ENCODE measurements at places on chromosomes 7 and 10. TPM values are rescaled to one million over a fixed set of nuclear protein-coding genes. Genes with fewer than 3 reads are reported as not detected.

GRCh38 chr7:96346293-96346953 lies 24.5 kb upstream of the SLC25A13 start:
- H3K4me1 ChIP-seq, result peaks cover 2% of the 10 kb centered on the region
- no peak overlapping the region for H3K27ac ChIP-seq
- H3K36me3 ChIP-seq, result no peaks in the 10 kb centered on the region
- H3K4me3 ChIP-seq, result no peak overlapping the region
- H3K27me3 ChIP-seq, result no peaks in the 10 kb centered on the region
- DNase-seq, result no peak

DNA sequence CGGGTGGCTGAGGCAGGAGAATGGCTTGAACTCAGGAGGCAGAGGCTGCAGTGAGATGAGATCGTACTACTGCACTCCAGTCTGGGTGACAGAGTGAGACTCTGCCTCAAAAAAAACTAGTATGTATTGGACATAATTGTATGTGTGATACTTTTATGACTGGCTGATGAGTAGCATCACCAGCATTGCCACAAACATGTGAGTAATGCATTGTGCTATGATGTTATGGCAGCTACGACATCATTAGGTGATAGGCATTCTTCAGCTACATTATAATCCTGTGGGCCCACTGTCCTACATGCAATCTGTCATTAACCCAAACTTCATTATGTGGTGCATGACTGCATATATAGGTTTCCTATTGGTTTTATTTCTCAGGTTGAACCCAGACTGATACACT lies 352.4 kb downstream of the GALNT17 start:
- H3K27ac ChIP-seq, result no peak overlapping the region
- H3K36me3 ChIP-seq, result peaks cover 37% of the 10 kb centered on the region
- no peak for DNase-seq
- H3K27me3 ChIP-seq, result no peaks in the 10 kb centered on the region

DNA sequence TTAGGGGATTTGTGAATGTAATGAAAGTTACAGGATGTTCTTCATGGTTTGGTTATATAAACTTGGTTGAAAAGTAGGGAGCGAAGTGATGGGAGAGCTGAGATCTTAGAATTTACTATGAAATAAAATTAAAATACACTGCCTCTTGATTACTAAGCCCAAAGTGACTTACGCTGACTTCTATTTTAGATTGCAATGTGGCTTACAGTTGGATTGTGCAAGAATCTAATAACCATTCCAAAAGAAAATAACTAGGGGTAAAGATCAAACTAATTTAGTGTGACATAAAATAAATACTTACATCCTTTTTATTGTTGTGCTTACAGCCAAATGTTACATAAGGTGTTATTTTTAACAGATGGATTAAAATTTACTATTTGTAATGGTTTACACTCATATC lies 15.3 kb downstream of the WNT16 start:
- no peak for DNase-seq
- no peaks in the 10 kb centered on the region for H3K27me3 ChIP-seq
- H3K4me3 ChIP-seq, result no peak overlapping the region

DNA sequence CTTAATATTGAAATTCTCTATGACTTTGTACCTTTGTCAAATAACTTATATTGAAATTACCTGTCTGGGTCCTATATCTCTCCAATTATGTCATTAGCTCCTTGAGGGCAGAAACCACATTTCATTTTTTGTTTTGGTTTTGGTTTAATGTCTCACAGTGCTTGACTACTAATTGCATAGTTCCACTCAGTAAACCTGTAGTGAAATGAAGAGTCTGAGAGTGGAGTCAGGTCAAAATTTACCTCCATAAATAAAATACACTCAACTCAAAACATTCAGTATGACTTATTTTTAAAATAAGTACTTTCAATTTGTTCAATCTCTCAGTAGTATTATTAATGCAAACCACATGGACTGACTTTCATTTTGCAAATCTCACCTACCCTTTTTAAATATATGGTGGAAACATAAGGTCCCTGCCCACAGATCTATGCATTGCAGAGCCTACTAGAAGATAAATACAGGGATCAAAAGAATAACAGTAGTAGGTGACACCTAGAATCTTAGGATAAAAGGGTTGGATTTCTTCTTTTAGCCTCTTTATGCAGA lies 32.5 kb downstream of the PDE1C start:
- no peaks in the 10 kb centered on the region for H3K36me3 ChIP-seq
- no peak overlapping the region for H3K4me3 ChIP-seq
- DNase-seq, result no peak
- peaks cover 5% of the 10 kb centered on the region for H3K4me1 ChIP-seq

DNA sequence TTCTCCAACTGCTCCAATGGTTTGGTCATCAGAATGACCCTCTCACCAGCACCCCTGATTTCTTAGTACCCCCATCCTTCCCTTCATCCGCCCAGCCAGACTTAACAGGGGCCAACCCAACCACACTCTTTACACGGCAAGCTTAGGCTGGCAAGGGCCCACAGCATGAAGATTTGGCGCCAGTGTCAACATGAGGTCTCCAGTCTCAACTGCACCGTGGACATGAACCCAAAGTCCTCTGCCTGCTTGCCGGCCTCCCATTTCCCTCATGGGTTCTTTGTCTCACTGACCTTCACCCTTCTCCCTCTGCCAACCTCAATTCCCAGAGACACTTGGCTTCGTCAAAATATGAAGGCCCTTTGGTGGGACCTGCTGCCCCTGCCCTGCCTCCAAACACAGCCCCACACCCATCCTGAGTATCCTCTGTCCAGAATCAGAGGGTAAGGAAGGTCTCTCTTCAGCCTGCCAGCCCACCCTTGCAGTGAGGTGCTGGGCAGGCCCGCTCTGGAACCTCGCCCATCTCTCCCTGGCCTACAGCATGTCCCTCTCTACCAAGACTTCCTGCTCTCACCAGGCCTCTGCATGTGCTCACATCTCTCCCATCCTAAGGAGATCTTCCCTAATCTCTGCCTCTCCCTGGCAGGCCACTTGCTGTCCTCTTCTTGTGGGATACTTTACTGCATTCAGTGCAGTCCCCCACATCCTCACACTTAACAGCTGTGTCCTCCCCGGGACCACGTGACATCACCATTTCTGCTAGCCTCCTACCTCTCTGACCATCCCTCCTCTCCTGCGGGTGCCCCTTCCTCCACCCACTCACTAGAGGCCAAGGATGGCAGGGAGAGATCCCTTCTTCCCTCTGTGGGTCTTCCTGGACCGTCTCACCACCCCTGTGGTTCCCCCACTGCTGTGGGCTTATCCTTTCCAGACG lies 91.7 kb upstream of the ZMIZ1 start:
- no peaks in the 10 kb centered on the region for H3K27me3 ChIP-seq
- peaks cover 18% of the 10 kb centered on the region for H3K4me1 ChIP-seq
- no peaks in the 10 kb centered on the region for H3K36me3 ChIP-seq
- DNase-seq, result no peak

GRCh38 chr7:66507764-66508296 lies 120.9 kb upstream of the KCTD7 start:
- no peak for DNase-seq
- H3K4me1 ChIP-seq, result no peaks in the 10 kb centered on the region
- H3K4me3 ChIP-seq, result no peak overlapping the region
- H3K36me3 ChIP-seq, result no peaks in the 10 kb centered on the region
- H3K27ac ChIP-seq, result no peak overlapping the region

GRCh38 chr10:62626817-62627216 lies 177.7 kb upstream of the ADO start:
- no peak overlapping the region for H3K4me3 ChIP-seq
- no peaks in the 10 kb centered on the region for H3K36me3 ChIP-seq
- H3K27me3 ChIP-seq, result no peaks in the 10 kb centered on the region
- no peak overlapping the region for H3K27ac ChIP-seq

- H3K4me3 ChIP-seq, result no peak overlapping the region
- no peaks in the 10 kb centered on the region for H3K27me3 ChIP-seq
- H3K36me3 ChIP-seq, result no peaks in the 10 kb centered on the region
Observed at GRCh38 chr7:40923626-40924025, 779.3 kb downstream of the INHBA start.

DNA sequence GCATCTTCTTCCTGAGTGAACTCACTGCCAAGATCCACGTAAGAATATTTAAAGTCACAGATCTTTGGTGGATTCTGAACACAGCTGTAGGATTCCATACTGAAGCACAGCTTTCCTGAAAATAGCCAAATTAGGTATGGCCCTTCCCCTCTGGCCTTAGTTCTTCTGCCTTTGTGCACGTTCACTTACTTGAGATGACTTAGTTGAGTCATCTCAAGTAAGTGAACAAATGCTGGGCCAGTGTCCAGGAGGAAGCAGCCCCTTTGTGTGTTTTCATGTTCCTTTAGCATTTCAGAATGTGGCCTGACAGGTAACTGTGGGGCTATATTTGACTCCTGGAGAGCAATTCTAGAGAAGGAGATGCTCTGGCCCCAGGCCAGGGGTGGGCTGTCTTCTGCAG lies 51.5 kb downstream of the CCNY start:
- peak overlapping the region; percentile 9 for H3K4me3 ChIP-seq
- DNase-seq, result no peak
- H3K27me3 ChIP-seq, result no peaks in the 10 kb centered on the region
- peaks cover 5% of the 10 kb centered on the region for H3K4me1 ChIP-seq
- H3K36me3 ChIP-seq, result no peaks in the 10 kb centered on the region

GRCh38 chr7:28174901-28175661 lies 5.5 kb downstream of the JAZF1 start:
- peaks cover 30% of the 10 kb centered on the region for H3K4me1 ChIP-seq
- no peak for DNase-seq
- no peaks in the 10 kb centered on the region for H3K27me3 ChIP-seq
- no peak overlapping the region for H3K27ac ChIP-seq

- H3K36me3 ChIP-seq, result no peaks in the 10 kb centered on the region
- H3K27me3 ChIP-seq, result no peaks in the 10 kb centered on the region
- no peak overlapping the region for H3K27ac ChIP-seq
- DNase-seq, result no peak
- no peaks in the 10 kb centered on the region for H3K4me1 ChIP-seq
Observed at GRCh38 chr10:24086296-24087086, 122.4 kb upstream of the KIAA1217 start.

DNA sequence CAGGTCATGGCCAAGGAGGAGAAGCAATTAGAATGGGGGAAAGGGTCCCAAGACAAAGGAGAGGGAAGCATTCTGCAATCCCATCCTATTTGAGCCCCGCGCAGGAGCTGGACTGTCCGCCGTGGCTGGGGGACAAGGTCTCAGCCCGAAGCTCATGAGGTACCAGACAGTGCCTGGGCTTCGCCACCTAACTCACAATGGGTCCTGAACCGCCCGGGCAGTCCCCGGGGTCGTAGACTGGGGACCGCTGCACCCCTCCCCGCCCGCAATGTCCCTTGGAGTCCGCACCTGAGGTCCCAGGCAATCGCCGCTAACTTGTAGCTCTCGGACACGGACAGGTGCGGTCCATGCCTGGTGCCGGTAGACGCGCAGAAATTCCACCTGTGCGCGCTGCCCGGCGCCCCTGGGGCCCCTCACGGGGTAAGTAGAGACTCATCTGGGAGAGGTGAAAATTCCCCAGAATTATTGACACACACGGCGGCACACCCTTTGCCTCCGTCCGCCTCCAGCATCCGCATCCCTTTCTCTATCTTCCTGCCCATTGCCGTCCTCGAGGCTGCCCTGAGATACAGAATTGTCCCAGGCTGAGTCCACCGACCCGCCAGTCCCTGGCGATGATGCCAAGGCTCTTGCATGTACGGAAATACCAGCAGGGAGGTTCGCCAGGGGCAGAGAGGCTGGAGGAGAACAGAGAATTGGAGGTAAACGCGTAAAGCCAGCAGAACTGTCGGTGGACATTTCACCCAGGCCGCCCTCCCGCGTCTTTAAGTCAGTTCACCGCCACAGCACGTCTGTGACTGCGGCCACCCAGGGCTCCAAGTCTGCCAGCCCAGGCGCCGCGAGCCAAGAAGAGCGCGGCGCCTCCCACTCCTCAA lies 1.8 kb downstream of the CHRM2 start:
- H3K27me3 ChIP-seq, result peaks cover 86% of the 10 kb centered on the region
- no peak overlapping the region for H3K27ac ChIP-seq
- H3K4me1 ChIP-seq, result peaks cover 7% of the 10 kb centered on the region
- no peaks in the 10 kb centered on the region for H3K36me3 ChIP-seq

DNA sequence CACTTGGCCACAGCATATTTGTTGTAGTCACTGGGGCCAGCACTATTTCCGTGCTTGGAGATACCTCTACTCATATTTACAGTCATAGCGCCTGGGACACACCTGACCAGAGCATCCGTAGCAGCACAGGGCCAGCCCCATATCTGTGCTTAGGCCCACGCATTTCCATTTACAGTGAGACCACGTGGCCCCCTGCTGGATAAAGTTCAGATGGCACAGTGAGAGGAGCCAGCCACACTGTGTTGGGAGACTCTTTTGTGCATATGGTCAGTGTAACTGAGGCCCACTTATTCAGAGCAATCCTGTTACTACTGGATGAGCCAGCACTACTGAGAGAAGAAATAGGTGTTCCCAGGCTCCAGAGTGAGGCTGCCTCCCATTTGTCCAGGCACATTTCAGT lies 455.3 kb downstream of the REEP3 start:
- no peaks in the 10 kb centered on the region for H3K36me3 ChIP-seq
- H3K4me1 ChIP-seq, result peaks cover 3% of the 10 kb centered on the region
- DNase-seq, result peak; percentile 90
- no peak overlapping the region for H3K27ac ChIP-seq

DNA sequence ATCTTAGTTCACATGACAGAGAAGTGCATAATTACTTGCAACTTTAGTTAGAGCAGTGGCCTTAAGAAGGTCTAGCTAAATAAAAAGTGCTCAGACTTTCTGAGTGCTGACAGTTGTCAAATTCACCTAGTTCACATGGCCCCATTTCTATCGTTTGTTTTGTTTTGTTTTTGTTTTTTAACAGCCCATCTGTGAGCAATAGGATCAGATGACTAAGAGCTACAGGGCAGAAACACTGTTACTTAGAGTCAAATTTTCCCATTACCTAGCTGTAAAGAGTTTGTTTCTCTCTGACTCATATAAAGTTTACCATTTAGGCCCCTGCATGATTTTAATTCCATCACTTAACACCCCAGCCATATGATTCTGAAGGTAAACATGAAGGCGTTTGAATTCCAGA lies 18.8 kb downstream of the CAV1 start:
- H3K27ac ChIP-seq, result no peak overlapping the region
- no peaks in the 10 kb centered on the region for H3K4me1 ChIP-seq
- H3K36me3 ChIP-seq, result no peaks in the 10 kb centered on the region
- H3K27me3 ChIP-seq, result no peaks in the 10 kb centered on the region

The PIP gene
- total RNA-seq, result not detected

Data from endodermal cell (in vitro differentiated cells).